ENCODE measurements at places on chromosomes 12 and 14. TPM values are rescaled to one million over a fixed set of nuclear protein-coding genes. Genes with fewer than 3 reads are reported as not detected.

Gene ADAMTS20
- polyA plus RNA-seq = under 0.01 TPM

Gene FLVCR2
- polyA plus RNA-seq = 5.7 TPM

Gene RACGAP1
- polyA plus RNA-seq = 9.2 TPM

Gene NGDN
- 49.6 TPM for polyA plus RNA-seq

Gene CHGA
- polyA plus RNA-seq = 4.3 TPM

Gene KLRB1
- polyA plus RNA-seq = 7.9 TPM

Gene SERPINA9
- polyA plus RNA-seq = 0.59 TPM

Gene SMIM41
- polyA plus RNA-seq = 0.14 TPM

Gene GPRC5D
- 0.05 TPM for polyA plus RNA-seq

Gene SMCO2
- polyA plus RNA-seq = 2.6 TPM

Gene MIP
- polyA plus RNA-seq = 0.02 TPM

Gene DIP2B
- polyA plus RNA-seq = 8.9 TPM

Gene SLC6A13
- polyA plus RNA-seq = 2.9 TPM

Gene MYF6
- polyA plus RNA-seq = 0.71 TPM

Gene SCNN1A
- 28.9 TPM for polyA plus RNA-seq

Gene FBXL14
- polyA plus RNA-seq = 7.6 TPM

Gene KLRC3
- polyA plus RNA-seq = 2.6 TPM

Gene VDR
- 3.8 TPM for polyA plus RNA-seq

Gene AMHR2
- 0.14 TPM for polyA plus RNA-seq

Gene FERMT2
- polyA plus RNA-seq = 21.2 TPM

Gene OR10AD1
- not detected for polyA plus RNA-seq
